Right ventricle myocardium superior (tissue), 1 donor: ENCODE measurements at places on chromosomes 4 and X. TPM values are rescaled to one million over a fixed set of nuclear protein-coding genes. Genes with fewer than 3 reads are reported as not detected.

DCLK2 gene
- total RNA-seq: 19.9 TPM

KDM5C gene
- total RNA-seq: 26.8 TPM

TLR2 gene
- total RNA-seq: 3.5 TPM

UGT2B7 gene
- not detected for total RNA-seq

IL13RA1 gene
- 16.8 TPM for total RNA-seq

GPR50 gene
- not detected for total RNA-seq

PCDH7 gene
- 18.7 TPM for total RNA-seq

SASH3 gene
- 2.2 TPM for total RNA-seq

SEPSECS gene
- total RNA-seq: 5.0 TPM

CCNQ gene
- 40.7 TPM for total RNA-seq

TLR10 gene
- total RNA-seq: not detected

FOXR2 gene
- total RNA-seq: not detected

PAGE1 gene
- total RNA-seq: not detected

BST1 gene
- 2.6 TPM for total RNA-seq

NAT8L gene
- total RNA-seq: 1.00 TPM

GPC4 gene
- 8.9 TPM for total RNA-seq

ITIH6 gene
- not detected for total RNA-seq

CXCR3 gene
- 0.22 TPM for total RNA-seq

UGT2B10 gene
- total RNA-seq: not detected

MAGEA10 gene
- total RNA-seq: not detected

ZIC3 gene
- total RNA-seq: not detected

GATA1 gene
- 0.13 TPM for total RNA-seq

XKRX gene
- total RNA-seq: not detected

PPP2R2C gene
- total RNA-seq: 8.1 TPM

RGN gene
- 17.7 TPM for total RNA-seq

TMEM150C gene
- total RNA-seq: 19.4 TPM

APLN gene
- 15.4 TPM for total RNA-seq
